Stimulated activated CD8-positive, alpha-beta memory T cell treated with anti-CD3 and anti-CD28 coated beads, Interleukin-2, amount 100 ng/mL, for 1 hour (primary cell): ENCODE measurements at places on chromosomes 1 and 21.
A peak's percentile ranks its signal among the peaks of the same experiment; 100 is the strongest.

DNA sequence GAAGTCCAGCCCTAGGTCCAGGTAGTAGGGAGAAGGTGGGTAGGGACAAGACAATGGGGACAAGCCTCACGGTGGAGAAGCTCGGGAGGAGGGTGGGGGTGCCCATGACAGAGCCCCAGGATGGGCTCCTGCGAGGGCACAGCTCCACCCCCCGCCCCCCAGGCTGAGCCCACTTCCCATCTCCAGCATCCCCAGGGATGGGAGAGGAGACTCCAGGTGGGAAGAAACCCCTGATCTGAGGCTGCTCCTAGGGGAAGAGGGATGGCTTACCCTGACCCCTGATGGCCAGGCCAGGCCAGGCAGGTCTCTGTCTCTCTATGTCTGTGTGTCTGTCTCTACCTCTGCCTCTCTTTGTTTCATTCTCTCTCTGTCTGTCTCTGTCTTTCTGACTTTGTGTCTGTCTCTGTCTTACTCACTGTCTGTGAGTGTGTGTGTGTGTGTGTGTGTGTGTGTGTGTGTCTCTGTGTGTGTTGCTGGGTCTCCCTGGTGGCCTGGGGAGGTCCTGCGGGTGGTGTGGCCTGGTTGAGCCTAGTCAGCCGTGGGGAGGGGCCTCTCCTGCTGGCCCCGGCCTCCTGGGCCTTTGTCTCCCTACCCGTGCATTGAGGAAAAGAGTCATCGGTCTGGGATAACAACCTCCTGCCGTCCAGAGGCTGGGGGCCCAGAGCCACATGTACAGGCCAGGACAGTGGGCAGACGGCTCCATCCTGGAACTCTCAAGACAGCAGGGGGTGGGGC is 45.7 kb downstream of the WNT9A start:
- no peak for DNase-seq

DNA sequence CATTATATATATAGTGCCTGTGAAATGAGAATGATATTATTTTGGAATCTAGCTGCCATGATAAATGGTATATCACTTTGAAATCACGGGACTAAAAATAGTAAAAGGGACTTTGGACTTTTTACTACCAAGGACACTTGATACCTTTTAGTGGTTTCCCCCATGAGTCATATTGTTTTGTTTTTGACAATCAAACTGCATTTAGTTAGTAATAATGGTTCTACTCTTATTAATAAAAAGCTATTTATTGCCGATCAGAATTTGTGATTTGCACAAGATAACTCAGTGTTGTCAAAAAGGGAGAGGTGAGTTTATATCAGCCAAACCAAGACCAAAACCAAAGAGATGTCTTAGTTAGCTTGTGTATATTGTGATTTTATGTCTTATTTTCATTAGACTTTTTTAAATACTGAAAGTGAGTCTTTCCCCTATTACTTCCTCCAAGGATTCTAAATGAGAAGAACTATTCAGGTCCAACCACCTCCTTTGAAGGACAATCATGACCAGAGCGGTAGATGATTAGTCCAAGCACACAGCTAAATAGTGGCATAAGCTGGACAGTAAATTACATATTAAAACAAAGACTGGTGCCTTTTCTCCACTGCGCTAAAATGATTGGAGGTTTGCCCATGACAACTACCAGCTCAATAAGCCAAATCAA is 281.7 kb upstream of the ESRRG start:
- no peak for DNase-seq

- no peak for DNase-seq
These were observed 102.0 kb upstream of the ARHGEF16 start for GRCh38 chr1:3352299-3352951.

GRCh38 chr1:32352831-32353383 is 9.4 kb downstream of the FAM229A start:
- no peak for DNase-seq

DNA sequence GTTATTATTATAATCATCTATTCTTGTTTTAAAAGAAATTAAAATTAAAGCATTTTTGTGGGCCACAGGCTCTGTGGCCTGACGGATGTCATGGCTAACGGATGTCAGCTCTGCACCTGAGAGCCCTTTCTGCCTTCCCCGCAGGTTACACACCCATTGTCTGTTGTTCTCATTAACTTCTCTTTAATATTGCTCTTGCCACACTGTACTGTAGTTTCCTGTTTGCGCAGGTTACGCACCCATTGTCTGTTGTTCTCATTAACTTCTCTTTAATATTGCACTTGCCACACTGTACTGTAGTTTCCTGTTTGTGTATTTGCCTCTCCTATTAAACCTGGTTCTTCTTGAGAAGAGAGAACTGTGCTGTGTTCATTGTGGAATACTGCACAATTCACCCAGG is 294.4 kb upstream of the PLXNA2 start:
- DNase-seq, result no peak

- no peak for DNase-seq
These were observed 74.5 kb upstream of the COL24A1 start for GRCh38 chr1:86231076-86231475.

- no peak for DNase-seq
These were observed 99.6 kb downstream of the GABPA start for GRCh38 chr21:25834381-25834780.

DNA sequence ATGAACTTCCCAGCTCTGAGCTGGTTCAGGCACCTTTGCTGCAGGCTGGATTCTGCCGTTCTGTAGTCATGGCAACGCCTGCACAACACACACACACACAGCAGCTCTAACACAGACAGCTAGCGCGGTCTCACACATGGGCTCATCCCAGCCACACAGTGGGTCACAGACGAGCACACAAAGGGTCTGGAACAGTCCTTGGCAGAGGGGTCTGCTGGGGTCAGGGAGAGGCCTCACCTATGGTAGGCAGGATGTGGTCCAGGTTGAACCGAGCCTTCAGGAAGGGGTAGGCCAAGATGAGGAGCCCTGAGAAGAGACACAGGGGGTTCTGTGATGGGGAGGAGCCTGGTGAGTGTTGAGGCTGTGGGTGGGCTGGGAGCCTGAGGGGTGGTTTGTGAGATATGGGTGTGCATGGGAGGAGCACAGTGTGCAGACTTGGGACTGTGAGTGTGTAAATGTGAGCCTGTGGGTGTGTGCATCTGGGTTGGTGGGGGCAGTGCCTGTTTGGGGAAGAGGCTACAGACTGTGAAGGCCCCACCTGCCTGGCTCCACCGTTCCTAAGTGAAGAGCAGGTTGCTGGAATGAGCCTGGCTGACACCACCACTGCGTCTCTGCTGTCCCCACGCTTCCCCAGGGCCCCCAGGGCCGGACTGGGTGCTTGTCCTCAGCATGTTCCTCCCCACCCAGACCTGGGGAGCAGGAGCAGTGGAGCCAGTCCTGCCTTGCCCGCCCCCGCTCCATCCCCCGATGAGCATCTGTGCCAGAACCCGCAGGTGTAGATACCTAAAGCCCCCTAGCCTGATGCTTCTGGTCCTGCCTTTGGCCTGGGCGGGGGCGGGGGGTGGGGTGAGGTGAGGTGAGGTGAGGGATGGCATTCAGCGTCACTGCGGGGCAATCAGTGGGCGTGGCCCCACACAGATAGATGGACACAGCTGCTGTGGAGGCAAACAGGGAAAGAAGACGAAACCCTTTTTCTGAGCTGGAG is 1.5 kb downstream of the KNCN start:
- peak; percentile 30 for DNase-seq

DNA sequence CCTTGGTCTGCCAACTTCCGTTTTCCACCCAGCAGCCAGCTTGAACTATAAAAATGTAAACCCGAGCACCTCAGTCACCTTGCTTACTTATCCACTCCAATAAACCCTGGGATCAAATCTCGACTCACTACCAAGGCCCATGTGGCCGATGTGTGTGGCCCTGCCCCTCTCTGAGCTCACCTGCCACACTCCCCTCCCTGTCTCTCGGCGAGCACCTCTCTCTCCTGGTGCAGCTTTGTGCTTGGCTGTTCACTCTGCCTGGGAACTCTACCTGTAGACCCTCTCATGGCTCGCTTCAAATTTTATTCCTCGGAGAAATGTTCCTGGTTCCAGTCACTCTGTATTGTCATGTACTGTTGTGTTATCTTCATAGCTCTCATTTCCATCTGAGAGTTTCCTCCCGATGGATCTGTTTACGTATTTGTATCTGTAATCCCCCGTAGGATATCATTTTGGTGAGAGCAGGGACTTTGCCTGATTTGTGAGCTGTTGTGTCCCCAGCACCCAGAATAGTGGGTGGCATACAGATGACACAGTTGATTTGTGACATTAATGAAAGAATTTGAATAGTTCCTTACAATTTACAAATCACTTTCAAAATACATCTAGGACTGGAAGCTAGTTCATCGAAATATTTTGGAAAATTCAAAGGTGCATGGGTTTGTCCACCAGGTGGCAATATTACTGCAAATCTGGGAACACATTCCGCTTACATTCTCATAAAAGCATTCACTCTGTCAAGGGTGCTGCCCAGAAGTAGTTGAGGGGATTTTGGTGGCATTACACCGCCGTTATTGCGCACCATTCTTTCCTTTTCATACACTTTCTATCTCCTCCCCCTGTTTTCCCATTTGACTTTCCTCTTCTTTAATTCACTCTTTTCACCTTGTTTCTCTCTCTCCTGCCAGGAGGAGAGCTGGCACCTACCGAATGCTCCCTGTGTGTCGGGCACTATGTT is 95.3 kb downstream of the ABCA4 start:
- DNase-seq, result no peak

GRCh38 chr1:245693941-245694752 is 539.4 kb downstream of the KIF26B start:
- DNase-seq, result no peak

- no peak for DNase-seq
These were observed 381.0 kb upstream of the VAMP3 start for GRCh38 chr1:7389906-7390603.

DNA sequence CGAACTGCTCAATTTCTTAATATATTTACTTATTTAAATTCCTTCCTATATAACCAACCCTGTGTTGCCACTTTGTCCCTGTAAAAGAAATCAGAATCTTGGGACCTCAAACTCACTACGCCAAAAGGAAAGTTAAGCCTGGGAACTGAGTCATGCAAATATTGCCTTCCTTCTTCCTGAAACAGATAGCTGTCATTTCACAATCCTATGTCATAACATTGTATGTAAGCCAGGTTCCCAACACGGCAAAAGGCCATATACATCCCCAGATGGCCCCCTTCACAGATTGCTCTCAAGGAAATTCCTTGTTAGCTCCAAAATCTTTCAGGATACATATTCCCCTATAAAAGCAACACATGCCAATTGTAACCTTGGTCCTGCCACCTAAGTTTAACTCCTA is 39.7 kb downstream of the C21orf91 start:
- DNase-seq, result no peak

DNA sequence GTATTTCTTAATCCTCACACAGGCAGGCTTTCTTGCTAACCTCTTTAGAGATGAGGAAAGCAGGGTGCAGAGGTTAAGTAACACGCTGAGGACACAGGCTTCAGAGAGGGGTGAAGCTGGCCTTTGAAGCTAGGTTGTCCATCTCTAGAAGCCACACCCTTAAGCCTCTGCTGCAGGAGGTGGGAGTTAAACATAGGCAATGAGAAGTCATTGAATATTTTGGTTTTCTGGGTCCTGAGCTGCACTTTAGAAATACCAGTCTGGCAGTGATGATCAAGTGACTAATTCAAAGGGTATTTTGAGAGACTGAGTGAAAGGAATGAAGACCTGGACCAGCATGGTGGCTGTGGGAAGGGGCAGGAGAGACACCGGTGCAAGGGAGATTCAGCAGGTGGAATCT is 9.9 kb downstream of the KCNJ15 start:
- DNase-seq, result no peak

- no peak for DNase-seq
These were observed 359.8 kb downstream of the LTN1 start for GRCh38 chr21:28632755-28633408.

DNA sequence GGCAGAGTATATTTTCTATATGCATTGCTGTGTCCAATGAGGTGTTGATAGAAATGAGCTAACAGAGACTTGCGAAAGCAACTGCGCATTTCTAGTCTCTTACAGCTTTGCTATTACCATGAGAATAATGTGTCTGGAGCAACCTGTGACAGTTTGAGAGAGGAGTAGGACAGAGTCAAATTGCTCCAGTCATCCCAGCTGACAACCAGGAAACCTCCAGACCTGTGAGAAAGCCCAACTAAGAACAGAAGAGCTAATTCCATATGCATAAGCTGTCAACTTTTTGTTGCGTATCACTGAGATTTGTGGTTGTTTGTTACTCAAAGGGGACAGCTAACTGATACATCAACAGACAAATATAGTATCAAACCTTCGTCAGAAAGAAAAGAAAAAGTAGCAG is 354.1 kb upstream of the LRRC7 start:
- no peak for DNase-seq

- DNase-seq, result no peak
These were observed 144.5 kb downstream of the BRINP2 start for GRCh38 chr1:177315261-177315660.

DNA sequence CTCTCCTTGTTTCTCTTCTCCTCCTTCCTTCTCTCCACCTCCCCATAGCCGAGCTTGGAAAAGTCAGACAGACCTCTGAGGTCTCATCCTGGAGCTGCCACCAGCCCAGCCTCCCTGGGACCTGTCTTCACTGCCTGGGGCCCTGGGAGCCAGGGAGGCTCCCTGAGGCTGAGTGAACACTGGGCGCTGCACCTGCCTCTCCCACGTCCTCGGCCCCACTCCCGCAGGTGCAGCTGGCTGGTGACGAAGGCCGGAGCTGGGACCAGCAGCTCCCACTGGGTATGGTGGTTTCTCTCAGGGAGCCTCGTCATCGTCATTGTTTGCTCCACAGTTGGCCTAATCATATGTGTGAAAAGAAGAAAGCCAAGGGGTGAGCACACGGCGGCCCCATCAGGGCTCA is 5.3 kb downstream of the TNFRSF14 start:
- no peak for DNase-seq

DNA sequence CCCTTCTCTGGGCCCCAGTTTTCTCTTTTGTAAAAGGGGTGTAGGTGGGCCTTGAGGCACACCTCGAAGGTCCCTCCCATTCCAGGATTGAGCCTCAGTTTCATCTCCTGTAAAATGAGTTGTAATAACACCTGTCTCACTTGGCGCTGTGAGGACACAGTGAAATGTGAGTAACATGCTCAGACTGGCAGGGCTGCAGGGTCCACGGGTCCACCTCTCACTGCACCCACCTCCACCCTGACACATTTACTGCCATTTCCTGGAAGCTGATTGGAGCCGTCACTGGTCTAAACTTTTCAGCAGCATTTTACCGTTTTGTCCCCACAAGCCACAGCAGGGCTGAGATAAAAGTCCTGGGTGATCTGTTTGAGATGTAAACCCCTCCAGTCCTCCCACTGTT is 398.0 kb downstream of the PTPRU start:
- DNase-seq, result no peak

GRCh38 chr1:42913426-42914091 is 45.1 kb downstream of the SLC2A1 start:
- no peak for DNase-seq
